ENCODE measurements at places on chromosomes 13 and 19.
A peak's percentile ranks its signal among the peaks of the same experiment; 100 is the strongest.

DNA sequence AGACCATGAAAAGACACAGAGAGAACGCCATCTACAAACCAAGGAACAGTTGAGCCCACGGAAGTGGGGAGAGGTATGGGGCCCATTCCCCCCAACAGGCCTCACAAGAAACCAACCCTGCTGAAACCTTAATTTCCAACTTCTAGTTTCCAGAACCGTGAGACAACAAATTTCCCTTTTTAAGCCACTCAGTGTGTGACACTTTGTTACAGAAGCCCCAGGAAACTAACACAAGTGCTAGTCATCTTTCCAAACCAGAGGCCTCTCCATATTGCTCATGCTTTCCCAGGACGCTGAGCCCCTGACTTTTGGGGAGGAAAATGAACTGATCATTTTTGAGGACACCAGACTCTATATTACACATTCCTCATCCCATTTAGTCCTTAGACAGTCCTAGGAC is 186.8 kb downstream of the NUFIP1 start:
- no peak for DNase-seq

- DNase-seq = peak; percentile 60
Measured at GRCh38 chr19:43743059-43743458, 11.7 kb downstream of the SMG9 start.

GRCh38 chr19:34337739-34338138 is 27.3 kb upstream of the GPI start:
- no peak for DNase-seq

GRCh38 chr19:29675650-29676186 is 10.5 kb downstream of the PLEKHF1 start:
- DNase-seq = no peak

DNA sequence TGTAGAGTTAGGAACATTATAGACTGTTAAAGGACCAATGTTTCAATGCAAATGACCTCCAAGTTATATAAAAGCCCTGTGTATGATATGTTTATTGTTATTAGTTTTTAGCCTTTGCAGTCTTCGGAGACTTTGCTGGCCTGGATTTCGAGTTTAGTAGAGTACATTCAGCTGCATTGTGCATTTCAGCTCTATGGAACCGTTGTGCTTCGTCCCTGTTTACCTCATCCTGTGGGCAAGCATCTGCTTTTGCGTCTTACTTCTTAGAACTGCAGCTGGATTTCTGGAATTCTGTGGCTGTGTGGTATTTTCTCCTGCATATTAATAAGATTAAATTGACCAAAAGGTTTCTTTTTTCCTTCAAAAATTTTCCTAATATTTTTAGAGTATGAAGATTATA is 138.6 kb downstream of the KCNRG start:
- DNase-seq = no peak

DNA sequence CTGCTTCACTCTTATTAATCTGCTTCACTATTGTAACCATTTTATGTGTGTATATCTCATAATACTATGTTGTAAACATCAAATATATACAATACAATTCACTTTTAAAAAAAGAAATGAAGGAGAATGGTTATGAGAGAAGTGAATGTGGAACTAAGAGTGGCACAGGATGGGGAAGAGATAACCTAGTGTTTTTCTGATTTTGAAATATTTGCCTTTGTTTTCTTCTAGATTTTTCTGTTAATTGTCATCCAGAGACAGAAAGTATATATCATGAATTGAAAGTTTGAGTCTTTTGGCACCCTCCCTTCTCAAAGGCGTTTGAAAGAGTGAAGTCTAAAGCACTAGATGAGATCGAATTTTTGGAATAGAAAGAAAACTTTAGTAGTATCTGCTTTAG is 2.8 kb downstream of the DNAJC3 start:
- no peak for DNase-seq

GRCh38 chr13:40503011-40503410 is 163.4 kb downstream of the FOXO1 start:
- no peak for DNase-seq

GRCh38 chr19:56319991-56320390 is 5.4 kb upstream of the ZSCAN5A start:
- DNase-seq = no peak

DNA sequence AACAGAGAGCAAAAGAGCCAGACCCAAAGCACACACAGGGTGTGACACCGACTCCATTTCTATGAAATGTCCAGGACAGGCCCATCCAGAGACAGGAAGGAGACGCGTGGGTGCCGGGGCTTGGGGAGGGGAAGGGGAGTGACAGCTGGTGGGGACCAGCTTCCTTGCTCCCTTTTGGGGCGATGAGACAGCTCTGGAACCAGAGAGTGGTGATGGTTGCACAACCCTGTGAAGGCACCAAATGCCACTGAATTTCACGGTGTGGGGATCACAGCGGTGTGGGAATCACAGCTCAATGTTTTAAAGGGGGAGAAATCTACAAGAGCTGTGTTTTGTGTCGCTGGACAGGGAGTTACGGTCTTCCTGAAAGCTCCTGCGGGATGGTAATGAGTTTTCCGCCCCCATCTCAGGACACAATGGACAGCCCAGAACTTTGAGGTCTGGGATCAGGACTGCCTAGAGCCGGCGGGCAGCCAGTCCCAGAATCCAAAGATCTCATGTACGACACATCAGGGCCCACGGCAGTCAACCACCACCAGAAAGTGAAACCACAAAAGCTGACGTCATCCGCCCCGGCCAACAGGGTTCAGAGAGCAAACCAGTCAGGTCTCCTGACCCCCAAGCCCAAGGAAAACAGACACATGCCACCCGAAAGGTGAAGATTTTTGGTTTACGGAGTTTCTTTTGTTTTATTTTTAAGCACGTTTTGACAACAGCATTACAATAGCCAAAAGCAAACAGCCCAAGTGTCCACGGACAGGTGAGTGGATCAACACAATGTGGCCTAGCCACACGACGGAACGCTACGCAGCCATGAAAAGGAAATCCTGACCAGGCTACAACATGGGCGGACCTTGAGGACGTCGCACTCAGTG is 7.3 kb downstream of the SGTA start:
- peak; percentile 19 for DNase-seq

DNA sequence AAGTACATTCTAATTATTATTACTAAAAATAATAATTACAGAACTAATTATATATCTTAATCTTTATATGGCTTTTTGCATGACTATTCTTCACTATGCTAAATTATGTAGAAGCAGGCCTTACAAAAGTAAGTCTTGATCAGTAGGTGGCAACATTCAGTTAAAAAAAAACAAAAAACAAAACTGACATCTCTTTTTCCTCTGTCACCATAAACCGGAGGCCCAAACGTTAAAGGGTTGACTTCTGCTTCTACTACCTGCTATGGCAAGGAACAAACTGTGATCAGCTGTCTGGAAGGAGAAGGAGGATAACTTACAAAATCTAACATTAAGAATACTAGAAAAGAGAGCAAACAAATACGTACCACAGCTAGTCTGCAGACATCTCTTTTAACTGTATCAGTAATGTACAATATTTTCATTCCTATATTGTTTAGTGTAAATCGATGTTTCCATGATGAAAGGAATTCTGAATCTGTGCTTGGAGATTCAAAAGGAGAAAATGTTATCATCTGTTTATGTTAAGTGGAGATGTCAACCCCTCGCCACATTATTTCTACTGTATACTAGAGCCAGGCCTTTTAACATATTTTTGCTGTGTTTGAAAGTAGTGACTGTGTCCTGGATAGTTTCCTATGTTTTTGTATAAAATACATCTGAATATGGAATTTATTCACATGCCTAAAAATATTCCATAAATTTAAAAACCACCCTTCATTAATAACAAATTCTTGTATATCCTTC is 1525.4 kb downstream of the SLITRK1 start:
- peak; percentile 31 for DNase-seq

DNA sequence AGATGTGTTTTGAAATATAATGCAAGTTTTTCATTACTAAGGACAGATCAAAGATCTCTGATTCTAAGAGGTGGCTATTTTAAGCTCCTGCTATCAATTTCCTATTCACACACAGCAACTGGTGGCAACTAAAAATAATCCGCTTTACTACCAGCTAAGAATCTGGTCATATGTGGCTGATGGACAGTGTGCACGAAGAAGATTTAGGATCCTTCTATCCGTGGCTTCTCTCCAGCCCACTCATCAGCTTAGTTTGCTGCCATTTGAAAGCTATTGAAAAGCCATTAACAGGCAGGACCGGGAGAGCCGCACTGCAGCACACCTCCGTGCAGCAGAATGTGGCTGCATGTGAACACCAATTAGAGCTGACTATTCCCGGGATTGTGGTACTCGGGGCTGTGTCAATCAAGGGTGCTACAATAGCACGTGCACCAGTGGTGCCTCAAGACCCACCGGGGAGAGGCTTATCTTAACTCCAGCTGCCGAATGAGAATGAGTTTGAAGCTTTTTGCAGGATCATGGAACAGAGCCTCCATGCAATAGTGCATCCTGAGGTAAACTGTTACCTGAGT is at the start of gene MYO16:
TSS of gene MYO16 (plus strand) at position 431 of the 572 bp plus-strand sequence. CDS start 234 bp downstream, outside the sequence.
- DNase-seq = no peak

GRCh38 chr19:5131506-5132205 is 162.7 kb downstream of the KDM4B start:
- no peak for DNase-seq

DNA sequence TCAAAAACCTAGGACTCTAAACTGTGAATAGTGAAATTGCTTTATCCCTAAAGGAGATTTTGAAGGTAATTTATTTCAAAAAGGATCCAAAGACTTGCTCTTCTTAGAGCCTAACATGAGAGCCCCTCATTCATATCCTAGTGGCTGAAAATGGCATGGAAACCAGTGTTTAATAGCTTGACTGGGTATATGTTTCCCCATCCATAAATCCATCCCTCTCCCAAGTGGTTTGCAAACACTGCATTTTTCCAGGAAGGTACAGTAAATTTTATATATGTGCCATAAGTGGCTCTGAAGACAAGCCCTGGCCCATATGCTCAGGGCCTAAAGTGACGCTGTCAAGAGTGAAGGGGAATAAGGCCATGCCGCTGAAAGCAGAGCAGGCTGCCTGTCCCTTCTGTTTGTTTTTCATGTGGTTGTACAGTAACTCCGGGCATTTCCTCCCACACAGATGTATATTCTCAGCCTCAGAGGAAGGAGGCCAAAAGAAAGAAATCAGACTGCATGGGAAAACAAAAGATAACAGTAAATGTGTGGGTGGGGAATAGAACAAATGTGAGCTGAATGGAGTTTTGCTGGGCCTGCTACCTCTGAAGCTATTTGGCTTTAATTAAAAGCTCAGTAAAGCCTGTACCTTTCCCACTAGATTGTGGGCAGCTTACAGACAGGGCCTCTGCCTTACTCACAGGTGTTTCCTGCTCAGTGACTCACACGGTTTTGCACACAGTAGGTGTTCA is 181.9 kb downstream of the PCDH9 start:
- DNase-seq = peak; percentile 96

DNA sequence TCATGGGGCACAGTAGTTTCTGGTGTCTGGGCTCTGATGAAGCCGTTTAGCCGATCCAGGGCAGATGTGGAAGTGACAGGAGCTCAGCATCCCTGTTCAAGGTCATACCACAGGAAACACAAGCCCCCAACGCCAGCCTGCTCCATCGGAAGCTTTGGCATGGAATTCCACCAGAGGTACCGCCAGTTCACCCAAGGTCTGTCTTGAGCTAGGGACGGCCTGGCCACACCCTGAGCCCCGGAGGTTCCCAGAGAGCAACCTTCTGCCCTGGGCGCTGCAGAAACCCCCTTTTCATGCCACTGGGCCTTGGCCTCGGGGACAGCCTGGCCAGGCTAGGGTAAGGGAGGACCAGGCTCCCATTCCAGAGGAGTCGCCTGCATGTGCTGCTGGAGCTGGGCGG is 39.4 kb upstream of the TPM4 start:
- no peak for DNase-seq

GRCh38 chr19:1248786-1249297 is 459 bp downstream of the MIDN start:
- peak; percentile 80 for DNase-seq

- DNase-seq = no peak
Measured at GRCh38 chr13:81917810-81918209, 1576.9 kb upstream of the SPRY2 start.

DNA sequence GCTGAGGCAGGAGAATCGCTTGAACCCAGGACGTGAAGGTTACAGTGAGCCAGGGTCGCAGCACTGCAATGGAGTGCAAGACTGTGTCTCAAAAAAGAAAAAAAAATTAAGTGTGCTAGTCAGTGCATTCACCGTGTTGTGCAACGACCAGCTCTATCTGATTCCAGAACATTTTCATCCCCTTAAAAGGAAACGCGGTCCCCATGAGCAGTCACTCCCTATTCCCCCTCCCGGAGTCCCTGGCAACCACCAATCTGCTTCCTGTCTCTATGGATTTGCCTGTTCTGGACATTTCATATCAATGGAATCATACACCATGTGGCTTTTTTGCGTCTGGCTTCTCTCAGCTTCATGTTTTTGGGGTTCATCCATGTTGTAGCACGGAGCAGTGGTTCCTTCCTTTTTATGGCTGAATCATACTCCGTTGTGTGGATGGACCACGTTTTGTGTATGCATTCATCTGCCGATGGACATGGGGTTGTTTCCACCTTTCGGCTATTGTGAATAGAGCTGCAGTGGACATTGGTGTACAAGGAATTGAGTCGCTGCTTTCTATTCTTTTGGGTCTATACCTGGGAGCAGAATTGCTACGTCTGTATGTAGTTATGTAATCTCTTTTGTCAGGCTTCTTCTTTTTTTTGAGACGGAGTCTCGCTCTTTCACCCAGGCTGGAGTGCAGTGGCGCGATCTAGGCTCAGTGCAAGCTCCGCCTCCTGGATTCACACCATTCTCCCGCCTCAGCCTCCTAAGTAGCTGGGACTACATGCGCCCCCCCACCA is 19.8 kb downstream of the MYO9B start:
- peak; percentile 98 for DNase-seq

DNA sequence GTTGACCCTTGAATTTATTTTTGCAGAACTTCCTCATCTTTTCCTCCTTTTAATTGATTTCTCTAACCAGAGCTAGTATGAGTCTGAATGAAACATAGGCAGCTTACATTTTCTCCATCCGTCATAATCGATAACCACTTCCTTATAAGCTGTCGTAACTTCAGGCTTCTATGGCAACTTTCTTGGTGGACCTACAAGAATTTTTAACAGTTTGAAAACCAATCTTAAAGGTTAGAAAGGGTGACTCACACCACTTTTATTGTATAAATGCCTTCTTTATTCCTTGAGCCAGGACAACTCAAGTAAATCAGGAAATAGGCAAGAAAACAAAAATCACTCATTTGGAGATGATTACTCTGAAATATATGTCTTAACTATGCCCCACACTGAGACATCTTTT is 105.7 kb upstream of the KL start:
- DNase-seq = no peak

DNA sequence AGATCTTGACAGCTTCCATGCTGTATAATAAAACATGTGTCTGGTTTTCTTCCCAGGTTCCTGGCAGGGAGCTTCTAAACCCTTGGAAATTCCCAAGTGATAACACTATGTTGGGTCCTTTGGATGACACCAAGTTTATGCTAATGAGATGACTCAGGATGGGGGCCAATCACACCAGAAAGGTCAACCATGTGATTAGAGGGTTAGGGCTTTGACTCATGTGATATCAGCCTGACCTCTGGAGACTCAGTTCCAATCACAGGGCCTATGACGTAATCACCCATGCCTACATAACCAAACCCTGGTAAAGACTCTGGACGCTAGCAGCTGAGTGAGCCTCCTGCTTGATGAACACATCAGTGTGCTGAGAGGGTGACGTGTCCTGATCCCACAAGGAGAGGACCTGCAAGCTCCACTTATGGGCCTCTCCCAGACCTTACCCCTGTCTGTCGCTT is 203.6 kb downstream of the DCLK1 start:
- DNase-seq = peak; percentile 63
